Activated CD4-positive, CD25-positive, alpha-beta regulatory T cell (primary cell): ENCODE measurements at places on chromosomes 12 and 14.

DNA sequence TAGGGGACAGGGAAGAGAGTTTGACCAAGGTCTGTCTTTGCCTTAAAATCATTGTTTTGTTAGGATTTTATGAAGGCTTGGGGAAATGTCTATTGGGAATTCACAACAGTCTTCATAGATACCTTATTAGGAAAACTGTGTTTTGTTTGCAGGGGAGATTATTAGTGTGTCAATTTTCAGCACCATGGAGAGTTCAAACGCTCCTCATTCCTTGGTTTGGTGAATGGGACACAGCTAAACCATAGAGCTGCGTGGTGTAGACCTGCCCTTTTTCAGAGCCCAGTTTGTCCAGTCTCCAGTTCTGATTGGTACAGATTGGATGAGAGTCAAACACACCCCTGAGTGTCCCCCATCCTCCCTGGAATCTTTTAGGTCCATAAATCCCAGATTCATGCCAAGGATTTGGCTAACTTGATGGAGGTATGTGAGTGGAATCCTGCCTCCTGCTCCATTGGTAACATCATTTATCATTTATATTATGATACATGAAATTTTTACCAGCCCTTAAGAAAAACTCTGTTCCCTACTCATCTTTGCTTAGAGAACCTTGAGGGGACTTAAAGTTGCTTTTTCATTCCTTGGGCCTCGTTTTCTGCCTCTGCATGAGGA is 12.0 kb downstream of the NGDN start:
- no peak for DNase-seq

GRCh38 chr14:89455412-89455811 is 38.4 kb upstream of the FOXN3 start:
- DNase-seq = no peak

GRCh38 chr12:120075034-120075616 is 41.4 kb downstream of the RAB35 start:
- no peak for DNase-seq

DNA sequence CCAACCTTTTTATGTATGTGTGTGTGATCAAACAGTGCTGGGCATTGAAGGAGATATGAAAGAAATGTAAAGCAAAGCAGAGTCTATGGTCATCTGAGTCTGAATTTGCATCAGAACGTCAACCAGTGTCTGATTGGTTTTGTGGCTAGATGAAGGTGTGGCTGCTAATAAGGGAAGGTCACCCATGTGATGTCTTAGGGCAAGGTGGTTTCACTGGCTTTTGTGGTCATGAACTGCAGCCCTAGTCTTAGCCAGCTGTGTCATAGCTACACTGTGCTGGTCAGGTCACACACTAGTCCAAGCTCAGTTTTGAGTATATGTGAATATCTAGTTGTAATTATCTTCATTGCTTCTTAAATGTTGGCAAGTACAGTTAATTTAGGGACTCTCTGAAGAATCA is 105.8 kb downstream of the TGFB3 start:
- DNase-seq = no peak

DNA sequence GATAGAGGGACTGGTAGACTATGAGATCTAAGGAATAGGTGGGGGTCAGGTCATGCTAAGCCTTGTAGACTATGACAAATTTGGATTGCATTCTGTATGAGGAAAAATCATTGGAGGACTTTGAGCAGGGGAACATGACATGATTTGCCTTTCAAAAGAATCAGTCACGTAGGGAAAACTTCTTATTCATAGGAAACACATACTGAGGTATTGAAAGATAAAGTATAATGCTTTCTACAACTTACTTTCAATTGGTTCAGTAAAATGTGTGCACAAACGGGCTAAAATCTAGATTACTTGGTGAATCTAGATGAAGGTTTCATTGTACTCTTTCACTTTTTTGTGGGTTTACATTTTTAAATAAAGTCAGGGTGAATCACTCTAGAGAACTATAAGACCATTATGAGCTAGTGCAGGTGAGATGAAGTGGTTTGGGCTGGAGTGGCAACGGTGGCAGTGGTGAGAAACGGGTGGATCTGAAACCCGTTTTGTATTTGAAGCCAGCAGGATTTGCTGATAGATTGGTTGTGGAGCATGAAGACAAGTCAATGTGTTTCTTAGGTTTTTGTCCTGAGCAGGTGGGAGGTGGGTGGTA is 6.7 kb downstream of the BBS10 start:
- DNase-seq = no peak

DNA sequence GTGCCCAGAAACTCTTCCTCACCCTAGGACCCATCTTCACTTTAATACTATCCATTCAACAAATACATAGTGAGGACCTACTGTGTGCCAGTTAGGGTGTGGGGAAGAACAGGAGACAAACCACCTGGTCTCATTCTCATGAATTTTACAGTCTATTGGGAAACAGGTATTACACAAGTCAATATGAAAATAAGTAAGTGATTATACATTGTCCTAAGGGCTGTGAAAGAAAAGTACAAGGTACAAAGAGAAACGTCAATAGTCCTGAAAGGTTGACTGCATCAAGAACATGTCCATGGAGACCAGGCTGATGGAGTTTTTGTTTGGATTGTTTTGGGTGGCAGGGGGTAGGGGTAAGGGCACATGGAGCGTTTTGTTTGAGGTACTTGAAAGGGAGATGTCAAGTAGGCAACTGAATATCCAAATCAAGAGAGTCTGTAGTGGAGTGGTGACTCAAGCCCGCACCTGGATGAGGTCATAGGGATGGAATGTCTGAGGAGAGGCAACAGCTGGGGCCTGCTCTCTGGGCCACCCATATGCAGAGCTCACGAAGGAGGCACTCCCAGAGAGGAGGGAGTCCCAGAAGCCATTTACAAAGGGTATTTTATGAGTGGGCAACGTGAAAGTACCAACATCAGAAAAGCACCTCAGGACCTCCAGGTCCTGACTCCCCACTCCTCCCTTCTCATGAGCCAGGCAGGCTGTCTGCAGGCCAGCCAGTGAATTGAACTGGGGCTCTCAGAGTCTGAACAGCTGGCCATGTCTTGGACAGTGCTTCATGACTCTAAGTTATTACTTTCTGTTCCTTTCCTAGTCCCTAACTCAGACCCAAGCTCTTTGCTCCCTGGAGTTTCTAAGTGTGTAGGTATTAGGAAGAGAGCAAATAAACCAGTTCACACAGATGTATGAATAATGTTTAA is 272.0 kb downstream of the ZFP36L1 start:
- DNase-seq = no peak

GRCh38 chr12:131356485-131357184 is 354.3 kb upstream of the SFSWAP start:
- DNase-seq = no peak

DNA sequence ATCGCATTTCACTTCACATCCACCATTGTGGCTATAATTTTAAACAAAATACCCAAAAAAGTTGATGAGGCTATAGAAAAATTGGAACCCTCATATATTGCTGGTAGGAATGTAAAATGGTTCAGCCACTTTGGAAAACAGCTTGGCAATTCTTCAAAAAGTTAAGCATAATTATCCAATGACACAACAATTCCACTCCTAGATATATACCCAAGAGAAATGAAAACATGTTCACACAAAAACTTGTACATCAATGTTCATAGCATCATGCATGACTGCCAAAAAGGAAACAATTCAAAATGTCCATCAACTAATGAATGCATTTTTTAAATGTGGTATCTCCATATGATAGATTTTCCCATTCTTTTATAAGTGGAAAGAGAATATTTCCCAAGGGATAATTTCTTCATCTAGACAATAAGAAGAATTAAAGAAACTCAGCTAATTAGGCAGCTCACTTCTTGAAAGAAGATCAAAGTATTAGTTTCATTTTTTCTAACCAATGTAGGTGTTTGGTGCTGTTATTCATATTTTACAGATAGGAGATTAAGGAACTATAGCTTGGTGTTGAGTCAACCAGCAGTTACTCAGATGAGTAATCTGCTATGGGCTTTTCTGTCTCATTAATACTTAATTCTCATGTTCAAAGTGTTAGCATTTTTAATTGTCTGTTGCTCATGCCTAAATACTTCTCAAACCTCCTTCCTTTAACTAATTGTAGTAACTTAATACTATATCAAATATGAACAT is 32.8 kb downstream of the YEATS4 start:
- DNase-seq = no peak

- no peak for DNase-seq
These were observed 38.0 kb downstream of the CHGA start for GRCh38 chr14:92960706-92961566.

DNA sequence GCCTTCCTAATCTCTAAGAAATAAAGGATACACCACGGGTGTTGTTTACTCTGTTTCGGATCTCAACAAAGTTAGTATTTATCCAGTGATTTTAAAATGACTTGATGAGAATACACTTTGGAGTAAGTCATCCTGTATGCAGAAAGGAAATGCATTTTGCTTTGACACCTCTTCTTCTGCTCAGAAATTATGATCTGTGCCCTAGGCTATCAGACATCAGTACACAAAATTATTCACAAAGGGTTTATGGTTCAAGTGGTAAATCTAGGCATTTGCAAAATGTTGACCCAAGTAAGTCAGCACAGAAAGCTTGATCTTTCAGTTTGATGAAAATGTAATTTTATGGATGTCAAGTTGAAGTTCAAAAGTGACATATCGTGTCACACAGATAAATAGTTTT is 248.5 kb downstream of the ATP23 start:
- no peak for DNase-seq

GRCh38 chr14:74955229-74956026 is at the start of gene PGF:
PGF (minus strand) TSS chr14:74955597; CDS start chr14:74955242, 355 bp downstream.
- DNase-seq = no peak

GRCh38 chr14:37550511-37550910 is 44.5 kb downstream of the FOXA1 start:
- DNase-seq = no peak

- no peak for DNase-seq
These were observed 5.6 kb downstream of the KRT76 start for GRCh38 chr12:52771505-52771904.

DNA sequence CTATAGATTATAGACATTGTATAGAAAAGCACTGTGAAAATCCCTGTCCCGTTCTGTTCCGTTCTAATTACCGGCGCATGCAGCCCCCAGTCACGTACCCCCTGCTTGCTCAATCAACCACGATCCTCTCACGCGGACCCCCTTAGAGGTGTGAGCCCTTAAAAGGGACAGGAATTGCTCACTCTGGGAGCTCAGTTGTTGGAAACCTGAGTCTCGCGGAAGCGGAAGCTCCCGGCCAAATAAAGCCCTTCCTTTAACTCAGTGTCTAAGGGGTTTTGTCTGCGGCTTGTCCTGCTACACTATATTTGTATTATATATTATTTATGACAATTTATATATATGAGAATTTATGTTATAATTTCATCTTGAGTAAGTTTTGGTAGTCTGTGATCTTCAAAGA is 213.6 kb upstream of the AMIGO2 start:
- no peak for DNase-seq

- DNase-seq = no peak
These were observed 283.4 kb downstream of the C12orf75 start for GRCh38 chr12:105613887-105614286.

- DNase-seq = no peak
These were observed 8.3 kb downstream of the OR11G2 start for GRCh38 chr14:20198991-20199390.

DNA sequence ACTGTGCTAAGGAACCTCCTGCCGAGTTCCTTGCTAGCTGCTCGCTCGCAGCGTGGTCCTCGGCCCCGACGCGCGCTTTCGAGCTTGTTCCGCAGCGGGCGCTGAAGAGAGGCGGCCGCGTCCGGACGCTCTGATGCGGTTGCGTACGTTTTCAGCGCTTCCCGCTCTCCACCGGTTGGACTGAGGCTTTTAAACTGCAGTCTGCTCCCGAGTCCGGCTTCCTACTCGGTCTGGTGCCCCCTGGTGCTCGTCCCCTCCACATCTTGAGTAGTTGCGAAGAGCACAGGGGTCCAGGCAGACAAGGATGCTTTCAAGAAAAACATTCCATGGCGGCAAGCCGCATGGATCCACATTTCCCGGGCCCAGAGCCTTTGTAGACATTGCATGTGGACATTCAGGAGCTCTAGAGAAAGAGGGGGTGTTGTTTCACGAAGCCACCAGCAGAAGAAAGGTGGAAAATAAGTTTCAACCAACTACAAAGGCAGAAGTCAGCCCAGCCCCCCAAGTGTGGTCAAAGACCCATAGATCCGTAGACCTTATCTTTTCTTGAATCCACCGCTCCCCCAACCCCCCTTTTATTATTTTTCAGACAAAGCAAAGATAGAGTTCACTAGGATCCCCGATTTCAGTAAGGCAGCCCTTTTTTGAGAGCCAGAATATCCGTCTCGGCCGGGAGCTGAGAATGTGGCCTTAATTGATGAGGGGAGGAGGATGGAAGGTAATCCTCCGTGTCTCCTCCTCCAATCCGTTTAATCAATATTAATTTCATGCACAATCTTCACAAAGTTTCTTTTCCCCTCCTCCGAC is 984 bp upstream of the WNK1 start:
- DNase-seq = peak; percentile 63

GRCh38 chr12:116400636-116401372 is 123.3 kb upstream of the MED13L start:
- DNase-seq = no peak

GRCh38 chr12:123075646-123076171 is 75.2 kb downstream of the PITPNM2 start:
- DNase-seq = peak; percentile 50

GRCh38 chr12:47967461-47968321 is 4.3 kb downstream of the TMEM106C start:
- DNase-seq = no peak

DNA sequence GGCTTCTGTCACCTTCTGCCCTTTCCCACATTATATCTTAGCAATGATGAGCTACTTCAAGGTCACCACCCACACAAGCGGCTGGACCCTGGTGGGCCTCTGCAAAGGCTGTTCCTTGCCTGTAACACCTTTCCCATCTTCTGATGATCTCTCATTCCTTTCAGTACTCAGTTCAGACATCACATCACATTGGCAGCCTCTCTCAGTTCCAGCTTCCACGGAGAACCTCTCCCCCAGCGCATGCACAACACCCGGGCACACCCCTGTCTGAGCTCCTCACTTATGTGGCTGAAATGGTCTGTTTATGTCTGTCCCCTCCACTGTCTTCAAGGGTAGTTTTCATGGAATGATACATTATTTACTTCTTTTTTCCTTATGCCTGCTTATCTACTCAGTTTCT is 6.5 kb upstream of the NID2 start:
- DNase-seq = no peak

DNA sequence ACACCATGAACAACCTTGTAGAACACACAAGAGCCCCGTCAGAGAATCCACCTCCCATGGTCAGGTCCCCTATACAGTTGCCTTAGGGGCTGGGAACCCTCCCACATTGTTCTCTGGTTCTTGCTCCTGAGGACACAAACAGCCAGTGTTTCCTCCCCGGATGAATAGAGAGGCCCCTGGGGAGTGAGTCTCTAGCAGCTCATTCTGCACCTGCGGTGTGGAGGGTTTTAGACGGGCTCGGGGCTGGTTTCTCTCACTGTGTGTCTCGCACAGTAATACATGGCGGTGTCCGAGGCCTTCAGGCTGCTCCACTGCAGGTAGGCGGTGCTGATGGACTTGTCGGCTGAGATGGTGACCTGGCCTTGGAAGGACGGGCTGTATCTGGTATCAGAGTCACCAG is 1052.1 kb downstream of the TMEM121 start:
- no peak for DNase-seq

GRCh38 chr14:28771168-28771567 is 4.6 kb downstream of the FOXG1 start:
- DNase-seq = no peak
